Tracheal epithelial cell (primary cell): ENCODE measurements at places on chromosomes 2 and 18. TPM values are rescaled to one million over a fixed set of nuclear protein-coding genes. Genes with fewer than 3 reads are reported as not detected.

The RASGRP3 gene
- total RNA-seq: under 0.01 and 2.4 TPM in 2 replicates

The SULT1C4 gene
- 4.8 TPM in 1 of 2 replicates, not detected in the other for total RNA-seq

The ERICH2 gene
- total RNA-seq: 0.72 and 7.0 TPM in 2 replicates

The SPHKAP gene
- not detected in 2 replicates for total RNA-seq

The EGR4 gene
- not detected in 2 replicates for total RNA-seq

The FHOD3 gene
- 14.7 and 20.5 TPM in 2 replicates for total RNA-seq
